CMK (cell line): ENCODE measurements at places on chromosomes 5 and 9.

GRCh38 chr5:28234356-28234968, 1196.1 kb upstream of the CDH9 start:
- no peak for DNase-seq

DNA sequence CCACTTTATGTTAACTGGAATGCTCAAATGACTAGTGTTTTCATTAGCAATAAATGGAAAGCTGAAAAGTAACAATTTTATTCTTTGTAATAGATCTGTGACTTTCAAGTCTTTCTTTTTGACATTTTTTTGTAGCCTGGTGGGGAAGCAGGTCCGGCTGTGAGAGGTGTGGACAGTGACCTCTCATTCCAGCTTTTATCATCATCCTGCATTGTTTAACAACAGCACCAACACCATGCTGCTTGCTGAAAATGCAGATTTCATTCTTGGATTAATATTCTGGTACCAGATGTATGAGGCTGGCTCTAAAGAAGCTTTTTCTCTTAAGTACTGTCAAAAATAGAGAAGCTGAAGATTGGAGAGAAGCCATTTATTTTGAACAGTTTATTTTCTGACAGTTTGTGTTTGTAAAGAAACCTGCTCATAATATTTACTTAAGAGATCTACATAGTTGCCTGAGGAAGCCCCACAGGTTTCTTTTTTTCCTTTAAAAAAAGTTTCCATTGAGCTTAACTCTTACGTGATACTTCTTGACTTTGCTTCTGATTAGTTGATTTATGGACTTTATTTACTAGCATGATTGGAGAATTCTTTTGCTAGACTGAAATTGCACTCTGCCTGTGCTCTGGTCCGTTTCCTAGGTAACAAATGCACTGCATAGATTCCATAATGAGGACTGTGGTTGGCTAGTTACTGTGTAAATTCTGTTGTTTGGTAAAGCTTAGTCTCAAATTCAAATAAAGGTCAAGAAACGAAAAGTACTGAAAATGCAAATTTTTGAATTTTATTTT, 3.4 kb downstream of the KIAA1958 start:
- no peak for DNase-seq

DNA sequence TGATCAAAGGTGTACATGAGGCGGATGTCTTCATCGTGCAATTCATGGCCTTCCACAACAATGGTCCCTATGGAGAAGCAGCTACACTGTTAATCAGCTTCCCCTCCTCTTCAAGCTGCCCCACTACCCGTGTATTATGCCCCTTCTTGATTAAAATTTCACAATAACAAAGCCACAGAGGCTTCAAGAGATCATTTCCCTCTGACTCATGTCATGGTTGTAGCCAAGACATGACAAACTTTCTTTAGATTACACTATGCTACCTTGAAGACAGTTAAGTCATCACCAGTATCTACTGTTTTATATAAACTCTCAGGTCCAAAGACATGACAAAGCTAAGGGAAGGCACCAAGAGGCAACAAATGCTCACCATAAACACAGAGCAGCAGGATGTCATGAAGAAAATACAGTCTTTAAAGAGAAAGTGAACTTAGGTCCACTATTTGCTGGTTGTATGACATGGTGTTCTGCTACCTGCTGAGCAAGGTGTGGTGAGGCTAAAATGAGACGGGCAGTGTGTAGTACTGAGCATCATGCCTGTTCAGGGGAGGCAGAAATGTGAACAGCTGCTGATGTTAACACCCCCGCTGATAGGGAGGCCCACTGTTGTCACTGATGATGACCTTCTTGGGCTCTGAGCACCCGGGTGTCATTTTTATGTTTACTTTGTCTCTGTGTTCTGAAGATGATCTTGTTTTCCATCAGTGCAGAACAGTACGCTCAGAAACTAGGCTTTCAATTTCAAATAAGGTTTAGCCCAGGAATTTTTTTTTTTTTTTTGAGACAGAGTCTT, 48.3 kb downstream of the IARS1 start:
- no peak for DNase-seq

GRCh38 chr5:73592551-73592950, 27.0 kb downstream of the UTP15 start:
- DNase-seq: no peak

DNA sequence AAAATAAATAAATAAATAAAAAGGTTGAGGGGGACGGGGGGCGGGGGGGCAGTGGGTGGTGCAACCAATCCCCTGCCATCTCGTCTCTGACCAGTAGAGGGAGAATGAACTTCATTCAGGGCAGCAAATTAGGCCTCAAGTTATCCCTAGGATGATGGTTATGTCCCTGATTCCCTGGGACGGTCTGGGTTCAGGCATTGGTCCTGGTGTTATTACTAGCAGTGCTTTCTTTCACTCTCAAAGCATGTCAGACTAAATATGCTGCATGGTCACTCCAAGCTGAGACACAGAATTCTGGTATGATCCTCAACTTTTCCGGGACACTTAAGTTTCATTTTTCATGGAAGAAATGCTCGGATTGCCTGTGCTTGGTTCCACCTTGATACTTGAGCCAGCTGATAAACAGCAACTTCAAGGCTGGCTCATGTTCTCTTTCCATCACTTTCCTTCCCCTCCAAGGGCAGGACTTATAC, 59.4 kb downstream of the DAP start:
- DNase-seq: no peak

DNA sequence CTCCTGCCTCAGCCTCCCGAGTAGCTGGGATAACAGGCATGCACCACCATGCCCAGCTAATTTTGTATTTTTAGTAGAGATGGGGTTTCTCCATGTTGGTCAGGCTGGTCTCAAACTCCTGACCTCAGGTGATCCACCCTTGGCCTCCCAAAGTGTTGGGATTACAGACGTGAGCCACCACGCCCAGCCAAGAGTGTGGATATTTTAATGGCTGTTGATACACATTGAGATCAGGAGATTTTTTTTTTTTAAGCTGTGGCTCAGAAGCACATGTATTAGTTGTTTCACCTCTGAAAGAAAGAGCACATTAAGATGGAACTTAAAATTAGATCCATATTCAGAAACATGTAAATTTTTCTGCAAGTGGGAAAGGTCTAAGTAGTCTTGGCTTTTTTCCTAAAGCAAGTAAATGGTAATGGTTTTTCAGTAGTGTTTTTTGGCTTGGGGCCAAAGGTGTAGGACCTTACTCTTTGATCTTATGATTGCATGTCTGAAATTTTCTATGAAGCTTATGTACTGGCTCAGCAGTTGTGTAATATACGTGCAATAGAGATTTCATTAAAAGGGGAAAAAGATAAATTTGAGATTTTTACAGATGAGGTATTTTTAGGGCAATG, 9.9 kb downstream of the RBM27 start:
- DNase-seq: no peak

DNA sequence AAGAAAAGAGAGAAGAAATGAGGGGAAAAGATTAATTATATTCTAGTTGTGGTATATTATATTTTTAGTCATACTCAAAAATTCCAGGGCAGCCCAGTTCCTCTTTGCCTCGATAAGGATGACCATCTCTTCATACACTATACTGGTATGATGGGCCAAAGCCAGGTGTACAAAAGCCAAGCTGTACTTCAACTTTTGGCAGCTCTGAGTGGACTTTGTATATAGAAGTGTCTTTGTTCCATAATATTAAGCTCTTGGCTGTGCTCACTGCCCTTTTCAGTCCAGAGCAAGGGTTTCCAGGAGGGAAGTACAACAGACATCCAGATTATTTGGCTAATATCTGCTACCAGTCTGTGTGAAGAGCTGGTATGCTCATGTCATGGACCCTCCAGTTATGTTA, 934.3 kb upstream of the CDH10 start:
- DNase-seq: no peak

DNA sequence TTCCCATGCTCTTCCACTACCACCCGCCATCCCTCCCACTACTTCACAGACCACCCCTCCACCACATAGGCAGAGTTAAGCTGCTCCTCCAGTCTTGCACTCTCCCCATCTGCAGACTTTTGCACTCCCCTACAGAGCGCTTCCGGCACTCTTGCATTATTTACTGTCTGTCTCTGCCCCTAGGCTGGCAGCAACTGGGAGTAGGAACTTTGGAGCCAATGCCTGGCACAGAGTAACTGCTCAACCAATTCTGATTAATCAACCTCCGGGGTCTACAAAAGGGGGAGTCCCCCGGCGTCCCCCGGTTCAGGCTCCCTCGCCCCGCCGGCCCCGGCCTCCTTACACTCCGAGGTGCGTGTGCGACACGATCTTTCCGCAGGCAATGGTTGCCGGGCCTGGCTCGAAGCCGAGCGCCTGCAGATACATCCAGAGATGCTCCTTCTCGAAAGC, 498 bp downstream of the HAUS6 start:
- DNase-seq: no peak

DNA sequence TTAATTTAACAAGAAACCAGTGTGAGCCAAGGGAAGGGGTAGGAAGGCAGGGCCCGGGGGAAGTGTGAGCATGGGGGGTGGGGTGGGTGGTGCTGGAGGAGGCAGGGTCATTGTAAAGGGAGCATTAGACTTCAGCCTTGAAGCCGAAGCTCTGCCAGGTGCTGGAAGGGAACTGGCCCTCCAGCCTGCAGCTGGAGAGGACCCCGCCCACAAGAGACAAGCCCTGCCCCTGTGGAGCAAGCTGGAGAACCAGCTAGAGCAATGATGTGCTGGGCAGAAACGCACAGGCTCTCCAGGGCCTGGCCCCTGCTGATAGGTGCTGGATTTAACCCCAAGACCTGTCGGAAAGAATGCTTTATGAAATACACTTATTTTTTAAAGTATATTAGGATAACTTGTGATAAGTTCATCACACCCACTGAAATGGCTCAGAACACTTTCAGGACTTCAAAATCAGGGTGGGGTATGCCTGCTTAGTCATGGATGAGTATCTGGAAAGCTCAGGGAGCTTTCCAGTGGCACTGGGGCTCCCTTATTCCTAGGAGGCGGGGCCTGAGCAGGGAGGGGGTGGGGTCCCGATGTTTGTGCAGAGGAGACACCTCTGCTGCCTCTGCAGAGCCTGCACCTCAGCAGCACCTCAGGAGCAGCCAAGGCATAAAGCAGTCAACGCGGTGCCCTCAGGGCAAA, 27.1 kb downstream of the UBE2QL1 start:
- DNase-seq: no peak

DNA sequence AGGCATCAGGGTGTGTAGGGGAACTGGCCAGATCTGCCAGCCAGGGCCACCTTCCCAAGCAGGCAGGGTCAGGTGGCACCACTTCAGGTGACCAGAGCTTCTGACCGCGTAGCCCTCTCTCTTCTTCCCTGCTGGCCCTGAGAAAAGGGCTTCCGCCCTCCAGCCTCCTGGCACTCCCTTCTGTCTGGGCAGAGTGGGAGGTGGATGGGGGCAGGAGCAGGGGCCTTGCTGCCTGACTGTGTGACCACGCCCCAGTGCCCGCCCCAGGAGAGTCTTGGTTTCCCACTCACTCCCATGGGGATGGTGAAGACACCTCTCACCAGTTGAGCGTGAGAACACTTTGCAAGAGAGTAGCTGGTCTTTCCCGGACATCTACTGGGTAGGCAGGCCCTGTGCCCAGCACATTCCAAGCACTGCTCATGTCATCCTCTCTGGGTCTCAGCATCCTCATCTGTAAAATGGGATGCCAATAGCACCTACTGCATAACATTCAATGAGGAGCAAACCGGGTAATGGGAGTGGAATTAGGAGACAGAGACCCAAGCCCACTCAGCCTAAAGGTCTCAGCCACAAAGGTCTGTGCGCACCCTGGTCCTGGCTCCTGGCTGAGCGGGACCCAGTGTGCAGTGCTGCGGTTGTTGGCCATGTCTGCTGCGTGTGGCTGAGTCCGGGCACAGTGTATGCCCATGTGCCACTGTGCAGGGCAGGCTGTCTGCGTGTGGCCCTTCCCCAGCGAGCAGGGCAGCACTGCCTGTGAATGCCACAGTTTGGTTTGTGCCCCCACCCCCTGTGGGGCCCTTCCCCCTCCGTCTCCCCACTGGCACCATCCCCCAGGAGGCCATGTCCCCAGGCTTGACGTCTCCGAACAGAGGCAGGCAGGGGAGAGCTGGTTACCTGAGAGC, 179.1 kb upstream of the IER5L start:
- DNase-seq: no peak

- DNase-seq: no peak
Measured at GRCh38 chr5:80348171-80348570, 28.4 kb downstream of the SPZ1 start.

DNA sequence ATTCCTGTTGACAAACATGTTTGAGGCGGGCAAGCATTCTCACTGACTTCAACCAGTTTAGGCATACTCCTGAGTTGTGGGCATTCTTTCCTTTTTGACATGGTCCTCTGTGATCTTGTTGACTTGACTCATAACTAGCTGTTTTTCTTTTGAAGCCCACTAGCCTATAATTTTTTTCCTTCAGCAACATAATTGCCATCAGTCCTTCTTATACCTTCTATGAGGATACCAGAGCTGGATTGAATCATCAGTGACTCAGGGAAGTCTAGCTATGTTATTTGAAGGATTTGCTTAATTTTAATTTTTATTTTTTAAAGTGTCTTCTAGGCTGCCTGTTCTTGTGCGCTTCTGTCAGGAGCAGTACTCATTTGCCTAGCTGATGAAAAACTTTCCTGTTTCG, 259.5 kb downstream of the NR3C1 start:
- no peak for DNase-seq

- no peak for DNase-seq
Measured at GRCh38 chr9:16535555-16535954, 334.9 kb downstream of the BNC2 start.

DNA sequence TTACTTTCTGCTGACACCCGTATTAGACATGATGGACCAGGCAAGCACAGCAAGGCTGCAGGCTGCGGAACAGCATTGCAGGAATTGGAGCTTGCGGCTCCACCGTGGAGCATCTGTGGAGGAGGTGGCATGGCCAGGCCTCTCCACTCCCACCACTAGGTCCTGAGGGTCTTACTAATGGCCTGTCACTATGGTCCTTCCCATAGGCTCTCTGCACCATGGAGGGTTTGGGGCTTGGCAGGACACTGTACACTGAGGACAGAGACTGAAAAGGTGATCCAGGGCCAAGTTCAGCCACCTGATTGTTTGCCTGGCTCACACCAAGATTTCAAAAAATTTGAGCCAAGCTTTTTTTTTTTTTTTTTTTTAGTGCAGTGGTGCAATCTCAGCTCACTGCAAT, 14.3 kb upstream of the ZBTB43 start:
- no peak for DNase-seq

DNA sequence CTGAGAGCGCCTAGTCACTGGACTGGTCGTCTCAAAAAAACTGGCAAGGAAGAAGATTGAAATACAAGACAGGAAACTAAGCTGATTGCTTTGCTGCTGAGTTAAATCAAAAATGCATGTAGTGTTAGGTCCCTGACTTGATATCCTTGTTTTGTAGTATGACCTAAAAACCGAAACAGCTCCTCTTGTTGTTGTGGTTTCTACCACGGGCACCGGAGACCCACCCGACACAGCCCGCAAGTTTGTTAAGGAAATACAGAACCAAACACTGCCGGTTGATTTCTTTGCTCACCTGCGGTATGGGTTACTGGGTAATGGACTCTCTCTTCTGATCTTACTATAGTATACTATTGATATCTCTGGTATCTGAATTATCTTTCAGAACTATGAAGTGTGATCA, 4.3 kb downstream of the MTRR start:
- no peak for DNase-seq

- no peak for DNase-seq
Measured at GRCh38 chr9:136029556-136029955, 65.5 kb downstream of the NACC2 start.

GRCh38 chr5:66246608-66247007, 102.5 kb downstream of the SREK1 start:
- DNase-seq: no peak
